ENCODE measurements at places on chromosomes 16 and 17.

GRCh38 chr16:15854906-15855703 is 1.7 kb downstream of the MYH11 start:
- DNase-seq, result no peak

DNA sequence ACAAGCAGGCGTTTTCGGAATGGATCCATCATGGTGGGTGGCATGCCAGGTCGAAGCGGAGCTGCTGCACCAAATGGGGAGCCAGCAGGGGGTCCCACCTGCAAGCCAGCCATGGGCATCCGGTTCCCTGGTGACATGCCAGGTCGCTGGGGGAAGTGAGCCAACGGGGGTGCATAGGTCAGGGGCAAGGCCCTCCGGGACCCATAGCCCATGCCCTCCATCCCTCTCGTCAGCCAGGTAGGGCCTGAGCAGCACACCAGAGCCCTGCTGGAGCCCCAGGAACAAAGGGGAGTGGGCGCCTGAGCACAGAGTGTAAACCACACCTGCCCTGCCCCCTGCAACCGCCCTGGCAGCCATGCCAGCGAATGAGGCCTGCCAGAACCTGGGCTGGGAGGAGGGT is 5.0 kb downstream of the SMARCD2 start:
- DNase-seq, result no peak

- no peak for DNase-seq
Measured at GRCh38 chr17:10083864-10084263, 114.5 kb downstream of the GAS7 start.

DNA sequence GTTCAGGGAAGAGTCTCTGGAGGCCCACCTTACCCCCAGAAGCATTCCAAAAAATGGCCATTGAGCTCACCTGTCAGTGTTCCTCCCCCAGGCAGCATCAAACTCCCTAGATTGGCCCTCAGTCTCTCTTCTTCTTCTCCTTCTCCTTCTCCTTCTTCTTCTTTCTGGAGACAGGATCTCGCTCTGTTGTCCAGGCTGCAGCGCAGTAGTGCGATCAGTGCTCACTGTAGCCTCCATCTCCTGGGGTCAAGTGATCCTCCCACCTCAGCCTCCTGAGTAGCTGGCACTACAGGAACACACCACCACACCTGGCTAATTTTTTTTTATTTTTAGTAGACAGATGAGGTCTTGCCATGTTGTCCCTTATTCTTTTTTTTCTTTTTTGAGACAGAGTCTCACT is 16.4 kb upstream of the WNT3 start:
- no peak for DNase-seq

- DNase-seq, result no peak
Measured at GRCh38 chr16:27224741-27225300, 21.5 kb downstream of the KDM8 start.

GRCh38 chr16:55569025-55569424 is 2.5 kb downstream of the CAPNS2 start:
- no peak for DNase-seq

GRCh38 chr16:47643323-47644000 is 182.3 kb downstream of the PHKB start:
- DNase-seq, result no peak

DNA sequence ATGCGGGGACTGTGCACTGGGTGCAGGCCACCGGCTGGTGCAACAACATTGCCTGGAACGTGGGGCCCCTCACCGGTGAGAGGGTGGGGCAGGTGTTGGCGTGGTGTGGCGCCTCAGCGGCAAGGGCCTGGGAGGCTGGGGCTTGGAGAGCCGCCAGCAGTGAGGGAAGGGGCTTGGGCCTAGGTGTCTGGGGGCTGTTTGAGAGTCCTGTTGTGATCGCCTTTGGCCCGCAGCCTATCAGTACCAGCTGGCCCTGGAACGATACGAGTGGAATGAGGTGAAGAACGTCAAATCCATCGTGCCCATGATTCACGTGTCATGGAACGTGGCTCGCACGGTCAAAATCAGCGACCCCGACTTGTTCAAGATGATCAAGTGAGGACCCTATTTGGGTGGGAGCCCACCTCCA is 2.6 kb upstream of the TMEM88 start:
- DNase-seq, result no peak

DNA sequence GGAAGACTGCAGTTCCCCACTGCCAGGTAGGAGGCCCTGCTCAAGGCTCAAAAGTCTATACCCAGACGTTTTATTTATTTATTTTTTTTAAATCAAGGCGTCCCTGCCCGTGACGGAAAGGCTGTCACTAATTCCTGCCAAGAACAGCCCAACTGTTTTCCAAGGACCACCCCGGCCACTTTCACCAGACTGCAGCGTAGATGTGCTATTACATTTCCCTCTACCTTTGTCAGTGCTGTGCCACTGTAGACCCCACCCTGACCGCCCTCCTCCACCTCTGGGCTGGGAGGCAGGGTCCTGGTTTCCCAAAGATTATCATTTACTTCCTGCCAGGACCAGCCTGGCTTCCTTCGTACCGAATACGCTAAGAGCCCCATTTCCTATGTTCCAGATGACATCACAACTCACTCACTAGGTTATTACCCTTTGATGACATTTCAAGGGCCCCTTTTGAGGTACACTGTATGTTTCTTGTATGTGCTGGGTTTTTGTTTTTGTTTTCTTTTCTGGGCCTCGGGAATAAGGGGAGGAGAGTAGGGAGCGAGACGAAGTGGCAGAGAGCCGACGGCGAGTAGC is 6.3 kb upstream of the RNF227 start:
- no peak for DNase-seq

DNA sequence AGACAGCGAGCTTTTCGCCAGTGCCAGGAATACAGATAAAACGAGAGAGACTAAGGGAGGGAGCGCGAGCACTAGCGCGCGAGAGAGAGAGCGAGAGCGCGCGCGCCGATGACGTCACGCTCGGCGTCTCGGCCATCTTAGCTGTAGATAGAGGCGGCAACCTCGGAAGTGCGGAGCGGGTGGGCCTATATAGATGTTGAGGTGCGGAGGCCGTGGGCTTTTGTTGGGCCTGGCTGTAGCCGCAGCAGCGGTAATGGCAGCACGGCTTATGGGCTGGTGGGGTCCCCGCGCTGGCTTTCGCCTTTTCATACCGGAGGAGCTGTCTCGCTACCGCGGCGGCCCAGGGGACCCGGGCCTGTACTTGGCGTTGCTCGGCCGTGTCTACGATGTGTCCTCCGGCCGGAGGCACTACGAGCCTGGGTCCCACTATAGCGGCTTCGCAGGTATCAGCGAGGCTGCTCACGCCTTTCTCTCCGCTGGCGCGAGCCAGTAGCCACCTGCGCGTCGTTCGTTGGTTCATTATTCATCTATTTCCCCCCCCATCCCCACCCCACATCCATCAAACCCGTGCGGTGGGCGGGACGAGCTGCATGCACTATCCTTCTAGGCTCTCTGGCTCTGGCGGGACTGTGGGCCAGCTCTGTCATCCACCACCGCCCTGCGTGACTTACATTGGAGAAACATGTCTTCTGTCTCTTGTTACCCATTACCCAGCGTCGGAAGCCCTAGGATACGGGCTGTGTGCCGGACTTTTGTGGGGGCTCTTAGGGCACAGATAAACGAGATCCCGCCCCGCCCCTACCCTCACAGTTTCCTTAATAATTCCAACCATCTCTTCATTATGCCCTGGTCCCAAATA is 795 bp downstream of the CYB5D2 start:
- DNase-seq, result peak; percentile 81

DNA sequence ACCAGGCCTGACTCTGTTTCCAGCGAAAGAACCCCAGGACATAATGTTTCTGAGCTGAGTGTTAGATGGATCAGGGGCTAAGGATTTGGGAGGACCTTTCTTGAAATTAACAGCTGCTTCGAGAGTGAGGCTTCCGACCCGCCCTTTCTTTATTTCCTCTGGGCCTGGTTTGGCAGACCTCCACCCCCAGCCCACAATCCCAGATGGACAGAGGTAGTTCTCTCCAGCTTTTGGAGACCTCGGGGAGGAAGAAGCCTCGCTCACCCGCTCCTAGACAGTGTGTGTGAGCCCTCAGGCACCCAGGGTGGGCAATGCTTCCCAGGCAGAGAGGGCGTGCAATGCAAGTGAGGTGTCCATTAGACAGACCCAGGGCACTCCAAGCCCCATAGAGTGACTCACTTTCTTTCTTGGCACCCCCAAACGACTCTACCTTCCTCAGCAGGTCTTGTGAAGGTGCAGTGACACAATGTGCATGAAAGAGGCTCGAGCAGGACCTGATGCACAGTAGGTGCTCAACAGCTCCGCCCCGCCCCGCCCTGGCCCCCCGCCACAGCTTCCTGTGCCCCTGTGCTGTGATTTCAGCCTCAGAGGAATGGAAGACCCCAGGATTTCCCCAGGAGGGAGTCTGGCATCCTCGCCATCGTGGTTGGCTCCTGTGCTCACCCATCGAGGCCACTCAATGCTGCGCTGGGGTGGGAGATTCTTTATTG is 50.7 kb upstream of the TOB1 start:
- no peak for DNase-seq

DNA sequence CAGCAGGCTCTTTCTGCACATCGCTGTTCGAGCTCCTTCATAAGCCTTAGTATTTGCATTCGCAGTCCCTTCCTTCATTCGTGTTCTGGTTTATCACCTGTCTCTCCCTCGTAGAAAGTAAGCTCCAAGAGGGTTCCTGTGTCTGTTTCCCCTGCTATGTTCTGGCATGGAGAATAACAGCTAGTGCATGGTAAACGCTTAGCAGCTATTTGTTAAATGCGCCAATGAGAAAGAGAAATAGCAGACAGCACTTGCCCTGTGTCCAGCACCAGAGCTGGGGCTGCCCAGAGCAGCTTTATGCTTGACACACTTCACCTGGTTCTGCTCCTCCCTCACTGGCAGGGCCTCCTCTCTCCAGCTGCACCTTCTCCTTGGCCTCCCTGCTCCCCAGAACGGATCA is 5.5 kb downstream of the ZNF688 start:
- DNase-seq, result no peak

DNA sequence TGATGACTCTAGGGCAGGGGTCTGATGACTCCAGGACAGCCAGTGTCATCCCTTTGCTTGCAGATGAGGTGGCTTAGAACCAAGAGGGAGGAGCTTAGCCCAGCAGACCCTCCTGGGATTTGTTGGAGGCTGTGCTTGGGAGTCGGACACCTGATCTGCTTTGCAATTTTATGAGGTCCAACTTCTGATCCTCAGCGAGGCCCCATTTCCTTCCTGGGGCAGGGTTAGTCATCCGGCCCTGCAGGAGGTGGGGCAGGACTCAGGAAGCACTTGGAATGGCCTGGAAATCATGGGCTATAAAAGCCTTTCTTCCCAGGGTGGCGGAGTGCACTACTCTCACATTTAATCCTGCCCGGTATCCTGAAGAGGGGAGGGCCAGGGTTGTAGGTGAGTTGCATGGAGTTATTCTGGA is 168.5 kb downstream of the MSI2 start:
- no peak for DNase-seq

- no peak for DNase-seq
Measured at GRCh38 chr16:720447-720989, 428 bp upstream of the ANTKMT start.

- DNase-seq, result no peak
Measured at GRCh38 chr17:1331708-1332107, 52.2 kb downstream of the TRARG1 start.

- DNase-seq, result peak; percentile 30
Measured at GRCh38 chr17:82414548-82415281, 3.4 kb upstream of the HEXD start.

GRCh38 chr17:77435272-77436057 is 294.7 kb downstream of the SEC14L1 start:
- DNase-seq, result no peak

DNA sequence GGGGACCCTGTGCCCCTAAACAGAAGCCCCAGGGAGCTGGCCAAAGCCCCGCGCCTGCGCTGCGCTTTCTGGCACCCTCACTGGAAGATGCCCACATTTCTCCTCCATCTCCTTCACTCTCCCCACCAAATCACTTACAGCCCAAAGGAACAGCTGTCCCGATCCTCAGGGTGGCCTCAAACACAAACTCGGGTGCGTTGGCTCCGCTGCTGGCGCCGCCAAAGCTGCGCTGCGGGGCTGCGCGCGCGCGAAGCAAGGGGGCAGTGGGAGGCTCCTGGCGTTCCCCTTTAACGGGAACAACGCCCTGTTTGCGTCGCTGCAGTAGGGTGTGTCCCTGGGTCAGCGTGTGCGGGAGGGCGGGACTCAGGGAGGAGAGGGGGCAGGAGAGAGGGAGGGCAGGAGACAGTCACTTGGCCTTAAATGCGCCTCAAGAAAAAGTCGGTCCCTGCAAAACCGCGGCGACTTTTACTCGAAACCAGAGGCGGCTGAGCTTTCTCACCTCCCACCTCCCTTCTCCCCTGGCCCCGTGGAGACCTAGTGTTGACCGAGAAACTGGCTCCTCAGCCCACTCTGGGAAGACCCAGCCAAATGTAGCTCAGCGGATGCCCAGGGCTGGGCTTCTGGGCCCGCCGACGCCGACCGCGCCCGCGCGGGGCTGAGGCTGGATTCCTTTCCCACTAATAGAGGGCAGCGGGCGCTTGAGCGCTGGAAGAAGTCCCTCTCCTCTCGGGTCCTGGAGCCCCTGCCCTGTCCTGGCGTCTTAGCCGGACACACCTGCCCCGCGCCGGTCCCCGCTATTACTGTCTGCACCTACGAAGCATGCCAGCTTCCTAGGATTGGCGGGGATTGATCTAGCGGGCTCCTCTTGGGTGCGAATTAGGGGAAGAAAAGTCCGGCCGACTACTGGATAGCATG is 2.6 kb downstream of the PMP22 start:
- peak; percentile 66 for DNase-seq

GRCh38 chr16:53973021-53973420 is 269.1 kb downstream of the FTO start:
- DNase-seq, result no peak

GRCh38 chr17:74740173-74740572 is 3.1 kb downstream of the RAB37 start:
- no peak for DNase-seq

- DNase-seq, result no peak
Measured at GRCh38 chr17:76584427-76585032, 1.1 kb downstream of the ST6GALNAC2 start.

DNA sequence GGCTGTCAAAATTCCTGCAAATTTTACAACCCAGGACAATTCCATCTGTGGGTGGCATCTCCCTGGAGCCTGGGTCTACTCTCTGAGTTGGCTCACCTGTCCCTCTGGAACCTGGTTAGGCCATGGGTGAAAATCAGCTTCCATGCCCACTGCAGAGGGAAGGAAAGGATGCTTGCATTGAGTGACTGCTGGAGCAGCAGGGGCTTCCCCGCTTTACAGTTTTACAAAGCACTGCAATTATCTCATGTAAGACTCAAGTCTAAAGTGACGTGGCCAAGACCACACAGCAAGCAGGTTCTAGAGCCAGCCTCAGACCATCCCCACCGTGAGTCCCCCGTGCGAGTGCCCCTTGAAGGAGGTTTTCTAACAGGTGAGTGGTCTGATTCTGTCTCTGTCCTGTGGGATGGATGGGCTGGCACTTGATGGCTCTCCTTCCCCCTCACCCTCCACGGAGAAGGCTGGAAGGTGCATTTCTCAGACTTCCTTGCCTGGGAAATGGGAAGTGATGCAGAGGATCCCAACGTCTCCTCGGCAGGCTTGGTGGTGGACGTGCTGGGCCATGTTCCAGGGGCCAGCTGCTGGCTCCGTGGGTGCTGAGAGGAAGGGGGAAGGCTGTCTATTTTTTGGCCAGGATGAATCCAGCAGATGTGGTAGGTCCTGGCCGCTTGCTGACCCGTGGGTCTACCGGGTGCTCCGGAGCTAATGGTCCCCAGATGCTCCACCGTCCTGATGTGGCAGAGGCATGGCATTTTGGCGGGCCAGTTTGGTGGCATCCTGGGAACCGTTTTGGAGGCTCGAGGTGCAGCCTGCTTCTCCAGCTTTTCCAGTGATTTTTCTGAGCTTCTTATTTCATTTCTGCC is 26.3 kb upstream of the CBX4 start:
- DNase-seq, result no peak
